ENCODE measurements at places on chromosomes 4 and X. TPM values are rescaled to one million over a fixed set of nuclear protein-coding genes. Genes with fewer than 3 reads are reported as not detected.
A peak's percentile ranks its signal among the peaks of the same experiment; 100 is the strongest.

- DNase-seq: peak; percentile 81
Observed at GRCh38 chr4:159010563-159011260, 92.2 kb upstream of the RAPGEF2 start.

The STPG2 gene
- 0.48 TPM for total RNA-seq

The RNF175 gene
- 5.9 TPM for total RNA-seq

The USP17L20 gene
- not detected for total RNA-seq

- no peak for DNase-seq
Observed at GRCh38 chrX:68644861-68645260, 2.6 kb upstream of the STARD8 start.

- no peak for DNase-seq
Observed at GRCh38 chr4:121574618-121575017, 122.2 kb downstream of the ANXA5 start.

- no peak for DNase-seq
Observed at GRCh38 chr4:126959056-126959745, 673.6 kb upstream of the INTU start.

DNA sequence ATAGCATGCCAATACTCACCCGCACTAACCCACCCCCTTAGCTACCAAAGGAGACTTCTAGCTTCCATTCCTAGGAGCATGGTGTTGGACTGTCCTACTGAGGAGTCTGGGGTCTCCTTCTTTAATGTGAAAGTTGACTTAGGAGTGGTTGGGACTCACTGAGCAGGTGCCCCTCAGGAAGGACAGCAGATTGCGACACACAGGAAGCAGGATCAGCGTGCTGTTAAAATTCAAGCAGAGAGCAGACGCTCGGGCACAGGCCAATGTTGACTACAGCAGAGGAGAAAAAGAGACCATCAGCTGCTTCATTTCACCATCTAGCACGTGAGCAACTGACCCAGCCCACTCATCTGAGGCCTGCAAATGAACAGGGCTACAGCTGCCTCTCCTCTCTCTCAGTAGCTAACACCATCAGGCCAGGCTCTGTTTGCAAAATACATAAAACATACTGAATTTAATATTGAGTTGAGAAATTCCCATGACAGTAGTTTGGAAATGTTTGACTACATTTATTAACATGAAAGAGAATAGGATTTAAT, 10.8 kb downstream of the NOX1 start:
- DNase-seq: no peak

DNA sequence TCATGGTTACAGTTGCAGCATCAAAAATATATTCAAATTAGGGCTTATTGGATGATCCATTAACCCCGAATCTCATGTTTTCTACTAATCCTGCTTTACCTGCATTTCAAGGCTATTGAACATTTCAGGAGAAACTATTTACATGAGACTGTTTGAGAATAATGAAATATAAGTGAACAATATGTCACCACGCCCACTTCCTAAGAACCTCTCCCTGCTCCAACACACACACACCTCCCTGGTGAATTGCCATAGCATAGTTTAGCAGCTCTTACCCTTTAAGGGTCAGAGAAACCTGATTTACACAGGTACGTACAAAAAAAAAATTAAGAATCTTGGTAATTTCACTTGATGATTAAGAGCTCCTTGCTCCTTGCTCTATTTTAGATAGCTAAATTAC, 113.4 kb downstream of the ANXA5 start:
- DNase-seq: no peak

- no peak for DNase-seq
Observed at GRCh38 chrX:43985511-43985910, 12.3 kb upstream of the NDP start.

The CT45A2 gene
- not detected for total RNA-seq

DNA sequence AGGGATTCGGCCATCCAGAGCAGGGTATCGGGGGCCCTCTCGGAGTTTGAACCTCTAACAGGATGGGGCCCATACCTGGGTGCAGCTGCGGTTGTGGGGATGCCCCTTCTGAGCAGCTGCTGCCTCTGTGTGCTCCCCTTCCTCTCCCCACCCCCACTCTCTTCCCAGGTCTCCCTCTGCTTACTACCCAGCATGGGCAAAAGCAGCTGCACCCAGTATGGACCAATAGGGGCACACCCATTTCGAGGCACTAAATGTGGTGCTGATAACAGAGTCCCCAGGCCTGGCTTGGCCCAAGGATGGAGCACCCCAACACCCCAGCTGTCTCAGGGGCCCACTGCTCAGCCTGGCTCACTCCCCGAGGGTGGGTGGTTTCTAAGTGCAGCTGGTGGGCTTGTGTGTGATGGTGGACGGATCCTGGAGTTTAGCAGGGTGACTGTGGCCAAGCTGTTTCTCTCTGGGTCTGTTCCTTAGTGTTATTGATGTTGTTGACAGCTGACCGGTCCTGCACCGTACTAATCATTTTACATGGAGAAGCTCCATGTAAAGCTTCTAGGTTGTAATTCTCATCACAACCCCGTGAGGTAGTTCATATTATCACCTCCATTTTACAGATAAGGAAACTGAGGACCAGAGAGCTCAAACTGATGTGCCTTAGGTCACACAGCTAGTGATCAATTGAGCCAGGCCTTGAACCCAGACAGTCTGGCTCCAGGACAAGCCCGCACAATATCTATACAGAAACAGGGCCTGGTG, 13.1 kb upstream of the KIAA0232 start:
- DNase-seq: peak; percentile 25

DNA sequence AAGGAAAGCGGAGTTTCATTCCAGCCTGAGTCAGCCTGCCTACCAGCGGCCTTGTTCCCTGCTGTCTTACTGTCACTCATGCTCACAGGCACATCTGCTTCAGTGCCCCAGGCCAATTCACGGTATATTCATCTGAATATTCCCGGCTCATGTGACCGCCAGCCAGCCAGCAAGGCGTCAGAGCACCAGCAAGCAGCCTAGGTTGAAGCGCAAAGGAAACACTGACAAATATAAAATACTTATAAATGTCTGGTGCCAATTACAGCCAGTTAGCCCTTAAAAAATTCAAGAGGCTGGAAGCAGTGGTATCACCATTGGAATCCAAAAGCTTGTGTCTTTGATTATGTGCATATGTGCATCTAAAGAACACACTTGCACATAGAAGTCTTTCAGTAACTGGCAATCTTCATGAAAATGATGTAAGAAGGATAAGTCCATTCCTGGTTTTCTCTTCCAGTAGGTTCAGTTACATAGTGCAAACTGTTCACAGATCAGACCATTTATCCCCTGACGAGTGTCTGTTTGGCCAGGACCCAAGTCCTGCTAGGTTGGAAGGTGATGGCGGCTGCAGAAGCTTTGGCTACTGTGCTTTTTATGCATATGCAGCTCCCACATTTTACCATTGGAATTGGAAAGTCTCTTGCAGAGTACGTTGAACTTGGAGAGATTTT, 61.3 kb downstream of the LUZP4 start:
- DNase-seq: no peak

DNA sequence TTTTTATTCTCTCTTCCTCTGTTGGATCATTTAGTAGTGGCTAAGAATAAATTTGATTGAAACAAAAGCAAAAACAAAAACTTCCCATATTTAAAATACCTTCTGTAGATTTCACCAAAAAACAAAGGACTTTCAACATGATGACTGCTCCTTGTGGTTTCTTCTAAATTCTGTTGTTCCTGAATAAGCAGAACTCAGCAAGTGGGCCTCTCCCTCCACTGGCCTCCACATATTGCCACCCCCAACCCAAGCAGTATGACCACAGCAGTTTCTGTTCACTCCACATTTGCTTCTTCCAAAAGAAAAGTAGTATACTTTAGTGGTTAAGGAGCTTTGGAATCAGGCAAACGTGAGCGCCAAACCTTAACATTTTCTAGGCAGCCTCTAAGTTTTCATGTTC, 114.7 kb downstream of the COX18 start:
- DNase-seq: no peak

GRCh38 chr4:27364509-27364908, 503.9 kb downstream of the STIM2 start:
- no peak for DNase-seq

- no peak for DNase-seq
Observed at GRCh38 chrX:140092121-140092520, 126.8 kb upstream of the CXorf66 start.

The RIBC1 gene
- total RNA-seq: 2.1 TPM

The ARMCX4 gene
- 11.8 TPM for total RNA-seq

All from breast epithelium (tissue), 4 donors.